ENCODE measurements at places on chromosomes 2 and 18.

- no peak for DNase-seq
Observed at GRCh38 chr2:11466307-11467128, 557 bp upstream of the E2F6 start.

DNA sequence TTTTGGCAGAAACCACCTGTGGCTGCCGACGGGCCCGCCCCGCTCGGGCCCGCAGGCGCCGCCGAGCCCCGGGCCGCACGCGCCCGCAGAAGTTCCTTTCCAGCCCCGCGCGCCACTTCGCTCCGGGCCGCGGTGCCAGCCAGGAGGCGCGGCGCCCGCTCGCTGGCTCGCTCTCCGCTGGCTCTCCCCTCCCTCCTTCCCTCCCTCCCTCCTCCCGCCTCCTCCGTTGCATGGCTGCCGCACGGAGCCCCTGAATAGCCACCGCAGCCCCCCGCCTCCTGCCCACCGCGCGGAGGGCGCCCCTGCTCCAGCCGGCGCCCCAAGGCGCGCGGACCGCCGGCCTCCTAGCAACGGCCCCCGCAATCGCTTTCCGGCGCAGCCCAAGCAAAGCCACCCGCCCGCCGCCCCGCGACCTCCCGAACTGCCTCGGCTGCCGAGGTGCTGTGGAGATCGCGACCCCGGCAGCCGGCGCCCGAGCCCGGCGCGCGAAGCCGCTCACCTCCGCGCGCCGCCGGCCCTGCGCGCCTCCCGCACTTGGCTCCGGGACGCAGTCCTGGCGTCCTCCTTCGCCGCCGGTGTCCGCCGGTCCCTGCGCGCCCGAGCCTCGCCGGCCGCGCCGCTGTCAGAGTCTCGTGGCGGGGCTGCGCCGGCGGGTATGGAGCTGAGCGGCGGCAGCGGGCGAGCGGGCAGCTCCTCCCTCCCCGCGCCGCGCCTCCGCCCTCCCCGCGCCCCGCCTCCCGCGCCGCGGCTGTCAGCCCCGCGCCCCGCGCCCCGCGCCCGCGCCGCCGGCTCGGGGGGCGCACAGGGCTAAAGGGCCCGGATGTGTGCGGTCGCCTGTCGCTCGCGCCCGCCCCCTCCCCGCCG is at the start of gene ZBTB7C:
Gene ZBTB7C (minus strand): TSS at position 657 of the 864 bp plus-strand sequence.
- DNase-seq = peak; percentile 71

DNA sequence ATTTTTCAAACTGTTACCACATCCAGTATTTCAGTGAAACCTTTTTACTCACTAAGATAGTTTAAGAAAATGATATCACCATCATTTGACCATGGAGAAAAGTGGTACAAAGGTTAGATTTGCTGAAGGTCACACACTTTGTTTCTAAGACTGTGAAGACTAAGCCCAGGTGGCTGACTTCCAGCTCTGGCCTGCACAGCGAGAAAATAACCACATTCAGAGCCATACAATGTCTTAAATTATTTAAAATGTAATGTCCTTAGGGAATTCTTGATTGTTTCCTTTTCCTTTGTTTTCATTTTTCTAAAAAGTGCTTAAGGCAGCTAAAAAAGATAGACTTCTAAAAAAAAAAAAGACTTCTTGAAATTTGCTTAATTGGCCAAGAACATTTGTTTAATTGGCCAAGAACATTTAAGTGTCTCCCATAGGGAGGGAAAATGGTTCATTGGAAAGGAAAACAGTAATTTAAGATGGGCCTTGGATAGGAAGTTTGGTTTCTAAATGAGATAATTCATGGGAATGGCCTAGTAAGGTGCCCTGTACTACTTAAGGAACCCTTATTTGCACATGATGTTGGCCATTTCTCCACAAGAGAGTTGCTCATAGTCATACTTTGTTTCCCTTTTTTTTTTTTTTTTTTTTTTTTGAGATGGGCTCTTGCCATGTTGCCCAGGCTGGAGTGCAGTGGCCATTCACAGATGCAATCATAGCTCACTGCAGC is 45.2 kb downstream of the CYP1B1 start:
- DNase-seq = no peak

- no peak for DNase-seq
Observed at GRCh38 chr18:78454221-78454620, 525.4 kb upstream of the SALL3 start.

- peak; percentile 32 for DNase-seq
Observed at GRCh38 chr2:42046819-42047487, 868 bp upstream of the PKDCC start.

- no peak for DNase-seq
Observed at GRCh38 chr18:3060667-3061580, 48.0 kb upstream of the LPIN2 start.

GRCh38 chr2:169225906-169226305 is 136.4 kb downstream of the LRP2 start:
- no peak for DNase-seq

DNA sequence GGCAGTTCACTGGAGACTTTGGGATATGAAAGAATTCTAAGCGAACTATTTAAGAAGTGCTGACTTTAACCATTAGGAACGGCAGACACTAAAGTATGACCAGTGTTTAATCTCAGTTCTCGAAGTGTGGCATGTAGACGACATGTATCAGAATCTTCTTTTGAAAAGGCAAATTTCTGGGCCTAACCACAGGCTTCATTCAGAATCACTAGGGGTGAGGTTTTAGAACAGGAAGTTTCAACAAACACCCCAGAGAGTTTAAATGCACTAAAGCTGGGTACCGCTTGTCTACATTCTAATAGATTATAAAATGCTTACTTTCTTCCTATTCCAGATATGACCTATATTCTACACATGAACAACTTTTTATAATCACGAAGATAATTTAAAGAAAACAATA is 180.3 kb downstream of the ANKRD44 start:
- no peak for DNase-seq

DNA sequence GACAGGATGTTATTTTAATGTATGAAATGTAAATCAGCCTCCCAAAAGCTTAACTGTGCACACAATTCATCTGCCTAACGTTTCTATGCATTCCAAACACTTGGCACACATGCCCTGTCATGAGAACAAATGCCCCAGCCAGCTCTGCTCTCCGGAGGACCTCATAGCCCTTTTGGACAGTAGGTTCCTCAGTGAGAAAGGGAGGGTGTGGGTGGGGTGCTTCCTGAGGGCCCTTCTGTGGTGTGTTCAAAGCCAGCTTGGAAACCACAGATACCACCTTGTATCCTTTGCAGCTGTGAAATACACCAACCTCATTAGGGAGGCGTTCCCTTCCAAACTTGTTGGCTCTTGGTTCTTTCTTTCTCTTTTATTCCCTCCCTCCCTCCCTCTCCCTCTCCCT is 102.2 kb upstream of the ASB18 start:
- DNase-seq = no peak

DNA sequence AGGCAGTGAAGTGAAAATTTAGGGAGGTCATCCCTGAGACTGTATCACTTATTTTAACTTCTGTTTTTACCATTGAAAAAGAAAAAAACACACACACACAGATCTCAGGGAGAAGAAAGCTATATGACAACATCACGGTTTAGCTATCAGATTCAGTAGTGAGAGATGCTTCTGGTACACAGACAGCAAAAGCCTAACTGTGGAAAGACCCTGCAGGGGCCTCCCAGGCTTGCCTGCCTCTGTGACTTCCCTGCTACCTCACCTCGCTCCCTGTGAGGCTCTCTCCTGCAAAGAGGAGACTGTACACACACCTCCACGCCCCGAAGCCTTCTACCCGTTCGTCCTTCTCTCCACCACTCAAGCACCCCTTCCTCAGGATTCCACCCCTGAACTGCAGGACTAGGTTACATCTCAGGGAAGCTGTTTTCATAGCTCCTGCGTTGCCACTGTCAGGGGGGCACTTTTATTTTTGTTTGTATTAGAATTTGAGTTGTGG is 86.3 kb downstream of the EPB41L3 start:
- no peak for DNase-seq
